ENCODE measurements at places on chromosomes 7 and 10.
A peak's percentile ranks its signal among the peaks of the same experiment; 100 is the strongest.

DNA sequence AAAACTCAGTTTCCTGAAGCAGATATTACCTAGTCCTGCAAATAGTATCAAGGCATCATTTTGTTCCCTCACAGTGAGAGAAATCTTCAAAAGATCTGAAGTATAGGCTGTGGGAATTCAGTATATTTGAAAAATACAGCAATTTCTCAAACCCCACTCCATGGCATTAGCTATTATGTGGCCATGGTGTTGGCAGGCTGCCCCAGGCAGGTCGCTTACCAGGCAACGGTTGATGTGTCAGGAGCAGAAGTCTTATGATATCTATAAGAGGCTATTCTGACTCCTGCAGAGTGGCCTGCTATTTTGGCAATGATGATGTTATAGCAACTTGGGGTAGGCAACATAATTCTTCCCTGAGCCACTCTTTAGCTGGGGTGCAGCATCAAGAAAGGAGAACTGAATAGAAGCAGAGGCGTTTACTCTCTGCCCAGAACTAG, 187.9 kb downstream of the PLXDC2 start:
- DNase-seq, result no peak

GRCh38 chr10:97518301-97519043, 19.7 kb downstream of the UBTD1 start:
- DNase-seq, result no peak

DNA sequence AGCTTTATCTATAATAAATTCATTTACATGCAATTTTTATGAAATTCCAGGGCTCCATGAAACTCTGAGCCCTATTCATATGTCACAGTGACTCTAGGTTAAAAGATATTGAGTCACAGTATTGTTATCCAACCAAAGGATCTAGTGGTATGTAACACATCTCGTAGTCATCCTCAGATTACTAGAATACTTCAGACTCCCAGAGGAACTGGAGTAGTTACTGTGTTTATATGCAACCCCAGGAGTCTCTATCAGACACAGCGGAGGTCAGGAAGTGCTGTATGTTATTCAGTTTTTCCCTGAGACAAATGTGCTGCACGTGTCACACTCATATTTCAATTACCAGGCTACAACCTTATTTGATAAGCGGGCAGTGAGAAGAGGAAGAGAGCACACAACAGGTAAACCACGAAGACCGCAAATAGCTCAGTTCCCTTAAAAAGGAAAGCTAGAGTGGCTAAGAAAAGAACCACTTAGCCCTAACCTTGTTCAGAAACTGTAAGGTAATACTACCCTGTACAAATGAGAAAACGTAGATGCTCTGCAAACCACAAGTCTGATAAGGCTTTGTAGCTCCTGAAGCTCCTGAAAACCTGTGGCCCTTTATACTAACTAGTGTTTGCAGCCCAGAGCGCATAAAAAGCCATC, 114.0 kb upstream of the CNTNAP2 start:
- DNase-seq, result no peak

- peak; percentile 7 for DNase-seq
Measured at GRCh38 chr7:107387128-107387527, 82.7 kb upstream of the GPR22 start.

DNA sequence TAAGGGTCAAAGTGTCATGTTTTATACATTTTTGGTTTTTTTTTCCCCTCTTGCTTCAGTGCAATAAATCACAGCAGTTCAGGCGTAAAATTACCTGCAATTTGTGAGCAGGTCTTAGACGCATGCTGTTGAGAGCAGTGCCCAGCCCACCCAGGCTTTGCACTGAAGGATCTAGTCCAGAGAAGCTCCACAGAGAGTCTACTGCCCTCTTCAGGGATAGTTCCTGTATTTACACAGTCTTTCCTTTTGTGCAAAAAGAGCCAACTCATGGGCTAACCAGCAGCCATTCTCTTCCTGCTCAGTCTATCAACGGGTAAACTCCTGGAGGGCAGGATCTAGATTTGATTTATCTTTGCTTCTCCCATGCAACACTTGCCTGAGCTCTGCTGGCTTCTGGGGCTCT, 82.2 kb upstream of the NAMPT start:
- DNase-seq, result peak; percentile 16

- DNase-seq, result no peak
Measured at GRCh38 chr7:40859076-40859475, 724.3 kb downstream of the SUGCT start.

- DNase-seq, result no peak
Measured at GRCh38 chr10:51319173-51319435, 244.8 kb downstream of the PRKG1 start.

DNA sequence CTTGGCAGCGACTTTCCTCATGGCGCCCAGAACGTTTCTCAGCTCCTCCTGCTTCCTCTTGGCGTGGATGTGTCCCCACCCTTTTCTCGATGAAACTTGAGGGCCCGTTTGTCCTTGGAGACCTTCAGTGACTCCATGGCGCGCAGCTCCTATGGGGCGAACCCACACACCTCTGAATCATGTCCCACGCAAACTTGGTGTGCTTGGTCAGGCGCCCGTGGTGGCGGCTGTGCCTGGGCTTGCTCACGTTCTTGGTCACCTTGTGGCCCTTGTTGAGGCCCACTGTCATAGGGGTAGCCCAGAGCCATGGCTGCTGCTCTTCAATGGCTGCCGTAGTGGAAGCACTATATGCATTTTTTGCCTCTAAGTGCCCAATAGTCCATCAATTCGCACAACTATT, 117.5 kb upstream of the FOXP2 start:
- no peak for DNase-seq

- no peak for DNase-seq
Measured at GRCh38 chr7:142185801-142186200, 72.1 kb downstream of the PRSS58 start.

GRCh38 chr7:28672397-28672797, 260.1 kb downstream of the CREB5 start:
- no peak for DNase-seq

GRCh38 chr10:67114945-67115344, 189.1 kb downstream of the LRRTM3 start:
- DNase-seq, result no peak

DNA sequence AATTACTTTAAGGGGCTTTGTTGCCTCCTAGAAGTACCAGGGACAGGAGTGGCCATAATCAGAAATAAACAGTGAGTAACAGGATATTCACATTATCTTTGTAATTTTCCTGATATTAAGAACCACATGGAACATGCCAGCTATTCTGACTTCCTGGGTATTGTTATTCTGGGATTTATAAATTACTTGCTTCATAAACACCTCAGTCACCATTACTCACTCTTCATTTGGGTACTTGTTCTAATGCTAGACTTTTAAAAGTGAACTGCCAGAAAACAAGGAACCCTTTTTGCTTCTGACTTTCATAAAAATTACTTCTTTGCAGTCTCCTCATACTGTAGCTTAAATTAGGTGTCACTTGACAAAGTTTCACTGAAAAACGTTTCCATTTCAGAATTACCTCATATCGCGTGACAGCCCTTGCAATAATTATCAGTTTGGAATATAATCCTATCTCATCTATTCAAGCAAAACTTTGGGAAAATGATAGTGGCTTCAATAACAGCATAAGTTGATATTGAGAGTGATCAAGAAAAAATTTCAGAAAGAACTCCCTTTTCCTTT, 29.8 kb downstream of the CABCOCO1 start:
- no peak for DNase-seq

DNA sequence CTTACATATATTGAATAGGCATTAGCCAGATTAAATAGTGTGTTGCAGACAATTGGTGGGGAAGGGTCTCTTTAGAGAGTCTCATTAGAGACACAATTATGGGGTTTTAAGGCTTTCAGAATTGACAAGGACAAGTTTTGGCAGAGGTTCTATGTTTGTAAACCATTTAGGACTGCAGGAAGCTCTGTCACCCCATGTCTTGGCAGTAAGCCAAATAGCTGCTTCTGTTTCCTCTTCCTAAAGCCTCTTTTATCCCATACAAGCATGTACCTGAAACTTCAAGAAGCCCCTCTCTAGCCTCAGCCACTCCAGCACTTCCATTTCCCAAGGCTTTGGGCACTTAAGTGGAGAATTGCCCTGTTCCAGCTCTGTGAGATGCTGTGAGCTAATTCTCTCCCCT, 21.8 kb upstream of the LRRC4 start:
- DNase-seq, result no peak

DNA sequence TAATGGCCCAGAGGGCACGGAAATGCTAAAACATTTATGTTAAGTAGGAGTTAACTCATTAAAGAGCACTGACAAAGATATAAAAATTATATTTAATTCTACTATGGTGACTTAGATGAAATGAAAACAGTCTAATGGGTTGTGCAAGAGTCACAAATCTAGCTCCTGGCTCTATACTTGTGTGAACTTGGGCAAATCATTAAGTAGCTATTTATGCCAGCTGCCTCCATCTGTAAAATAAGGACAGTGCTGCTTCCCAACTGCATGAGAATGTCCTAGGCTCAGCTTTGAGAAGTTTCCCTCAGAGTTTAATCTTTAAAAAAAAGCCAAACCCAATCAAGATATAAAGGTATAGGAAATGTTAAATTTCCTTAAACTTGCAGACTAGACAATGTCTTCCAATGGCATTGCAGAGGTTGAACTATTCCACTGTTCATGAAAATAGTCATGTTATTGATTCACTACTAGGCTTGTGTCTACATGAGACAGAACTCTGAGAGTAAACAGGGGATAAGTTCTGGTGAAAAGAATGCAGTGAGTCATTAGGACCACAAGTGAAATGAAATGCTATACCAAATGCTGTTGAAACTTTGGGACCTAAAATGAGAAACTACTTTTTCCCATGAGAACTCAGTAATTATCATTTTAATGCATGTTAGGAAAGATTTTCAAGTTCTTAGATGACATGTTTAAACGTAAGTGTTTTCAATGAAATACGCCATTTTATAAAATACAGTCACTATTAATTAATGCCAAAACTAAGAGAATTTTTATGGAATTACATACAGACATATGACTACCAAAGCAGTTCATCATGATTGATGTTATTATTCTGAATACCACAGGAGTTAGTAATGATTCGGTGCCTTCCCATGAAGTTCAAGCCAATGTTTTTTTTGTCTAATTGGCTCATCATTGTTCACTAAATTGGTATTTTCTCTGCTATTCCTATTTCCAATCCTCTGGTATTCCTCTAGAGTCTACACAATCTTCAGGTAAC, 84.2 kb downstream of the CDK6 start:
- DNase-seq, result no peak

DNA sequence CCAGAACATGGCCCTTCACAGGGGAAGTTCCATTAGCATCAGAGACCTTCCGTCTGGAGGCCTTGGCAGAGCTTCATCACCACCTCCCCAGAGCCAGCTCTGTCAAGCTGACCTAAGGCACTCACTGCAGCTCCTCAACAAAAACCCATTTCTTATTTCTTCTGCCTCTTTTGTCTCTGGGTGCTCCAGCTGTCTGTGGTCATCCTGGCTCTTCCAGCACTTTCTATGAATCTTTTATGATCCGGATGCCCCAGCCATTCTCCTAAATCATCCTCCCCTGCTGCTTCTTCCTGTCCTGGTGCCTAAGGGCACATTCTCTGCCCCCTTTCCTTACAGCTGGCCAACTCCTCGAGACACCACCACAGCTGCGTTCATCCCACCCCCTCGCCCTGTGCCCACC, 171.7 kb upstream of the INSYN2A start:
- DNase-seq, result no peak

DNA sequence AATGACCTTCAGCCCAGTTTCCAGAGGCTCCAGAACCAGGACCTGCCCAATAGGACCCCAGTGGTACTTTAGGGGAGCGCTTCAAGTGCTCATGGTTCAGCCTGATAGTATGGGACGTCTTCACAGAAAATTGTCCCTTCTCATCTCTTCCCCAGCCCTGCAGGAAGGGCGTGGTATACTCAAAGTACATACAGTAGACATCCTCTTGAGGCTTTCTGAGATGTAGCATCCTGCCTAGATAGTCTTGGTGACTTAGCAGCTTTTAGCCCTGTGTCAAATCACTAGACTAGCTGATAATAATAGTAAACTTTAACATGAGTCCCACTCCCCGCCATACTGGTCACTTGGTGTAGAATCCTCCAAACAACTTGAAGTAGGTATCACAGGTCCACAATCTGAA, 193.2 kb downstream of the CYP26A1 start:
- DNase-seq, result no peak

- no peak for DNase-seq
Measured at GRCh38 chr10:124647421-124648130, 96.6 kb downstream of the FAM53B start.

- no peak for DNase-seq
Measured at GRCh38 chr10:73432646-73433537, 469 bp downstream of the MSS51 start.

DNA sequence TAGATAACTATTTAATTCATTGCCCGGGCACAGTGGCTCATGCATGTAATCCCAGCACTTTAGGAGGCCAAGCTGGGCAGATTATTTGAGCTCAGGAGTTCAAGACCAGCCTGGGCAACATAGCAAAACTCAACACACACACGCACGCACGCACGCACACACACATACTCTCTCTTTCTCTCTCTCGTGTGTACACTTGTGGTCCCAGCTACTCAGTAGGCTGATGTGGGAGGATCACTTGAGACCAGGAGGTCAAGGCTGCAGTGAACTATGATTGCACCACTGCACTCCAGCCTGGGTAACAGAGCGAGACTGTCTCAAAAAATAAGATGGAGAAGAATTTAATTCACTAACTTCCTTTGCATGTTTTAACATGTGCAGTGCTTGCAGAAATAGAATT, 38.1 kb downstream of the PTPN12 start:
- no peak for DNase-seq

DNA sequence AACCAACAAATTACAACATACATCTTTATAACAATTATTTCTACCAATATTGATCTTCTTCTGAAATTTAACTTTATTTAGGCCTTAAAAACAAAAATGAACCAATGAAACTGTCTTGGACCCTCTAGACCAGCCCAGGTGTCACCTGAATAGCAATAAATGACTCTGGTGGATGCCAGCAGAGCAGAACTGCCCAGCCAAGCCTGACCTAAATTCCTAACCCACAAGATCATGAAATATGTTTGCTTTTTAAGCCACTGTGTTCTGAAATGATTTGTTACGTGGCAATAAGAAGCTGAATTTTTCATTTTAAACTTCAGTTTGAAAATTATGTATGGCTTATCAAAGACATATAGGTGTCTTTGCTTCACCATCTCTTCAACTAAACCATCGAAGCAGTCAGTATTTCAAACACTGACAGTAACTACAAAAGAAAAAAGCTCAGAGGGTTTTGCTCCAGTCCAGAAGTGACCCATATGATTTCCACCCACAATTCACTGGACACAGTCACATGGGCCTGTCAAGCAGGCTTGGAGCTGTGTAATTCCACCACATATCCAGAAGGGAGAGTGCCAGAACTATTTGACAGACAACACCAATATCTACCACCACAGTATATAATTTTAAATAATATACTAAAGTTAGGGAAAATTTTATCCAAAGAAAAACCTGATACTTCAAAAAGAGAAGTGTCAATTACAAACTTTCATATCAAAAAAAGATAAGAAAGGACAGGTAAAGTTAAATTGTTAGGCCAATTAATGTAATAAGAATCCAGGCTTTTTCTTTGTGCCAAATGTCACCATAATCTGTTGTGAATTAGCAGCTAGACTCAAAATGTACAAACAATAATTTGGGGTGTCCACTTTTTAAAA, 94.5 kb downstream of the KMT2C start:
- DNase-seq, result no peak

- no peak for DNase-seq
Measured at GRCh38 chr7:38424750-38425463, 151.5 kb upstream of the TARP start.

GRCh38 chr7:149731207-149731955, 42.0 kb downstream of the ZNF467 start:
- DNase-seq, result no peak
